PC-9 (cell line): ENCODE measurements at places on chromosomes 7 and 10. TPM values are rescaled to one million over a fixed set of nuclear protein-coding genes. Genes with fewer than 3 reads are reported as not detected.

GRCh38 chr10:31467791-31468535 is 148.9 kb downstream of the ZEB1 start:
- no peaks in the 10 kb centered on the region for H3K27me3 ChIP-seq
- peak; percentile 36 for DNase-seq
- no peaks in the 10 kb centered on the region for H3K4me1 ChIP-seq
- H3K36me3 ChIP-seq: no peaks in the 10 kb centered on the region

- H3K27ac ChIP-seq: no peak overlapping the region
- no peak for DNase-seq
- peaks cover 11% of the 10 kb centered on the region for H3K27me3 ChIP-seq
- H3K36me3 ChIP-seq: no peaks in the 10 kb centered on the region
Measured at GRCh38 chr10:22317771-22318565, 1.8 kb downstream of the COMMD3 start.

- H3K4me1 ChIP-seq: peaks cover 23% of the 10 kb centered on the region
- no peaks in the 10 kb centered on the region for H3K36me3 ChIP-seq
- no peak overlapping the region for H3K27ac ChIP-seq
Measured at GRCh38 chr10:43340619-43341018, 30.8 kb upstream of the FXYD4 start.

DNA sequence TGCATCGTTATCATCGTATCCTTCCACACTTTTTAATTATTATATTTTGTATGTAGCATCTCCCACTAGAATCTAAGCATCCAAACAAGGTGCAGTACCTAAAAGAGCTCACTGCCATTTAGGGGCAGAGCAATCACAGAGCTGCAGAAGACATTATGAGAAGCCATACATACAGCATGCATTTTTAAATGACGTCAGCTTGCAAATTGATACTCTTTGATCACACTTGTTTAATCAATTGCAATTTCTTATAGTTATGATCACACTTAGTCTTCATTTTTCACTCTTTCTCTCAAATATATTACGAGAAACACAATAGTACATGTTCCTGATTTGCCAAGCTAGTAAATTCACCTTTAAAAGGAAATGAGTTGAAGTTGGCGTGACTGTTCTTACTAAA is 753.3 kb upstream of the LRRN3 start:
- H3K4me1 ChIP-seq: no peaks in the 10 kb centered on the region
- no peak overlapping the region for H3K4me3 ChIP-seq
- no peaks in the 10 kb centered on the region for H3K27me3 ChIP-seq
- H3K36me3 ChIP-seq: no peaks in the 10 kb centered on the region
- no peak overlapping the region for H3K27ac ChIP-seq

DNA sequence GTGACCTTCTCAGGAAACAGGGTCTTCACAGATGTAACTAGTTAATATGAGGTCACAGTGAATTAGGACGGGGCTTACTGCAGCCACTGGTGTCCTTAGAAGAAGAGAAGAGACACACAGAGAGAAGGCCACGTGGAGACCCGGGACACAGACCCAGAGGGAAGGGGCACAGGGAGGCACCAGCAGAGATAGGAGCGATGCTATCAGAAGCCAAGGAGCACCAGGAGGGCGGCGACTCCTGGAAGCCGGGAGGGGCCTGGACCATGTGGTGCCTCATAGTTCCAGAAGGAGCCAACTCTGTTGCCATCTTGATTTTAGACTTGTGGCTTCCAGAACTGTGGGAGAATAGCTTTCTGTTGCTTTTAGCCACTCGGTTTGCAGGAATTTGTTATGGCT is 505.9 kb downstream of the TCERG1L start:
- DNase-seq: no peak
- no peak overlapping the region for H3K27ac ChIP-seq
- H3K4me3 ChIP-seq: no peak overlapping the region
- H3K4me1 ChIP-seq: no peaks in the 10 kb centered on the region

DNA sequence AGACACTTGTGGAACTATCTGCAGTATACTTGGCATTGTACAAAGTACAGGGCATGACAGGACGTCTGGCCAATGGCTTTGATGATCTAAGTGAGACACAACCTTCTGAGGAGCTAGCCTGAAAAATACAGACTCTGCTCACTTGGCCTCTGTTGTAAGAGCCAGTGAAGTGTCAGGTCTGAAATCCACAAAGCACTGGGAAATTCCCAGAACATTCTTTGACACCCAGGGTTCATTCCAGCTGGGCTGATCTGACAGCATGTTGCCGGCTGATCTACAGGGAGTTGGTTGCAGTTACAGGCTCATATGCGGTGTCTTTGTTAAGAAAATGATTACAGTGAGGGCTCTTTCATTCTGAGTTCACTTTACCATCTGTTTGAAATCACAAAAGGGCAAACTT is 354.6 kb downstream of the PHF14 start:
- H3K4me1 ChIP-seq: no peaks in the 10 kb centered on the region
- H3K27me3 ChIP-seq: no peaks in the 10 kb centered on the region
- no peaks in the 10 kb centered on the region for H3K36me3 ChIP-seq
- no peak for DNase-seq
- no peak overlapping the region for H3K4me3 ChIP-seq
- H3K27ac ChIP-seq: no peak overlapping the region

DNA sequence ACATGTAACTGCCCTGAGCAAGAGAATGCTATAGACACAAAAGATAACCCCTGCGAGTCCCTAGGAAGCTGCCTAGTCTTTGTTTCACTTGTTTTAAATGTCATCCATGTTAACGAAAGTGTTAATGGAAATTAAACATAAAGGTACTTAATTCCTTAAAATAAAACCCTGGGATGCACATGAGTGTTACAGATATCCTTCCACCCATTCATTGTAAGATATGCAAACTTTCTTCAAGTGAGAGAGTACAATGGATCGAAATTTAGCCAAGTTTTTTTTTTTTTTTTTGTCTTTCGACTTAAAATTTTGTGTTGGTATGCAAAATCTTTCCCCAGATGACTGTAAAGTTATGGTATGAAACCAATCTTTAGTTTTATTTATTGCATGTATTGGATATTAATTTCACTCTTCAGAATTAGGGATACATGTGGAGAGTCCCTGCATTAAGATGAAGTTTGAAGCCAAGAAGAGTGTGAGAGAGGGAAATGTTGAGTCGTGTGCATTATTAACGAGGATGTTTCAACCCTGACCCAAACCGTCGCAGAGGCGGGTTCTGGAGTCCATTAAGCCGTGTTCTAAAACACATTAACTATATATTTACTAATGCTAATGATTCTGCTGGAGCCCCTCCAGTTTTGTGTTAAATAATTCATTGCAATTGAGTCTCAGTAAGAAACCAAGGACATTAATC is 1.6 kb downstream of the CDK14 start:
- H3K4me1 ChIP-seq: peaks cover 8% of the 10 kb centered on the region; the same call in 1 of the 2 replicates
- no peak overlapping the region for H3K27ac ChIP-seq
- H3K27me3 ChIP-seq: peaks cover 24% of the 10 kb centered on the region
- H3K4me3 ChIP-seq: no peak overlapping the region
- DNase-seq: no peak
- H3K36me3 ChIP-seq: no peaks in the 10 kb centered on the region

DNA sequence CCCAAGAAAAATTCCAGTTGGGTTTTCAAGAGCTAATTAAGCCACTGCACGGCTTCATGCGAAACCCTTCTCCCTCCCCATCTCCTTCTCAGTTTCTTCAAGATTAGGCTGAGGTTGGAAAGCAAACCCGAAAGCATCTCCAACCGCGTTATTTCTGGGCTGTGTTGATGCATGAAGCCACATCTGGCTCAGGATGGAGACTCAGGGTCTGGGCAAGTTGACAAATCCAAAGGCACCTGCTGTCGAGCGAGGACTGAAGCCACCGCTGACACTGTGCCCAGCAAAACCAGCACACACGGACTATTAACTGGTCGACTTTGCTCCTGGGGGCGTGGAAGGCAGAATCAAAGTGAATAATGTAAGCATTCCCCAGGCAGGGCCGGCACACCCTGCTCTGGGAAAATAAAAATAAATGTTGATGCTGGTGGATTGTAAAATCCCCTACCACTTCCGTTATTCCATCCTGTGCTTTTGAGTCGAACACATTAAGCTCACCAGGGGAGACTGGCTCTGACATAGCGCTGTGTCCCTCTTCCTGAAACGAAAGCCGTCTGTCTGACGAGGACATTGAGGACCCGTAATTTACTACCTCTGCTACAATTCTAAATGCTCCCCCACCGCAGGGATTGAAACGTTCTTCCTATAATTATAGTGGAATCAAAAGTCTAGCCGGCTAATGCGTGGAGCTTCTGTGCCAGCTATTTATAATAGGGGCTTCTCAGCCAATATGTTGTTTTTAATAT is 269.8 kb downstream of the ADARB2 start:
- DNase-seq: no peak
- H3K4me3 ChIP-seq: no peak overlapping the region
- H3K27me3 ChIP-seq: peaks cover 51% of the 10 kb centered on the region
- no peak overlapping the region for H3K27ac ChIP-seq
- no peaks in the 10 kb centered on the region for H3K4me1 ChIP-seq

DNA sequence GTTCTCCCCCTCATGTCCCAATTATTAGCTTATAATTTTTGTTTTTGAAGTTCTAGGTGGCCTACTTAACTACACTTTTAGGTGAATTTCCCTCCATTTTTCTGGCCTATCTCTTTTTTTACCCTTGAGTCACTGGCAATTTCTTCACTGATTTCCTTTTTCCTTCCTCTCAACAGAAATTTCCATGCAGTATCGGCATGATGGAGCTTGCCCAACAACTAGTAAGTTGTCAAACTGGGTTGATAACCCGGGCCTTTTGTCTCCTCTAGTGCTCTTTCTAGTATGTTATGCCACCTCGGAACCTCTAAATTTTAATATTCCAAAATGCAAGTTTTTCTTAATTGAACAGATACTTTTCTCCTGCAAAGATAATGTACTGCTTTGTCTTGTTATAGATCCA is 147.1 kb downstream of the MLLT10 start:
- no peaks in the 10 kb centered on the region for H3K27me3 ChIP-seq
- no peaks in the 10 kb centered on the region for H3K4me1 ChIP-seq
- no peak overlapping the region for H3K4me3 ChIP-seq

GRCh38 chr10:50375051-50375452 is 123.7 kb upstream of the ASAH2 start:
- H3K27ac ChIP-seq: peak overlapping the region; percentile 85
- no peaks in the 10 kb centered on the region for H3K27me3 ChIP-seq
- H3K4me1 ChIP-seq: peaks cover 37% of the 10 kb centered on the region
- H3K4me3 ChIP-seq: no peak overlapping the region

GRCh38 chr10:119132521-119133345 is 28.8 kb downstream of the DENND10 start:
- H3K27ac ChIP-seq: no peak overlapping the region
- DNase-seq: no peak
- no peak overlapping the region for H3K4me3 ChIP-seq
- H3K27me3 ChIP-seq: no peaks in the 10 kb centered on the region

- no peak overlapping the region for H3K27ac ChIP-seq
- no peaks in the 10 kb centered on the region for H3K36me3 ChIP-seq
- H3K4me3 ChIP-seq: no peak overlapping the region
- DNase-seq: no peak
- H3K4me1 ChIP-seq: peaks cover 24% of the 10 kb centered on the region
Measured at GRCh38 chr7:76310102-76310957, 7.9 kb downstream of the HSPB1 start.

GRCh38 chr10:9681655-9682054 is 1336.0 kb upstream of the CELF2 start:
- DNase-seq: no peak
- no peak overlapping the region for H3K27ac ChIP-seq
- H3K36me3 ChIP-seq: no peaks in the 10 kb centered on the region
- H3K4me3 ChIP-seq: no peak overlapping the region
- H3K27me3 ChIP-seq: 0 out of 2 replicates have a peak, but pooled peaks cover 9% of the 10 kb centered on the region

GRCh38 chr7:155674556-155674955 is 30.1 kb downstream of the RBM33 start:
- no peaks in the 10 kb centered on the region for H3K4me1 ChIP-seq
- H3K27ac ChIP-seq: no peak overlapping the region
- H3K4me3 ChIP-seq: no peak overlapping the region
- no peaks in the 10 kb centered on the region for H3K27me3 ChIP-seq

DNA sequence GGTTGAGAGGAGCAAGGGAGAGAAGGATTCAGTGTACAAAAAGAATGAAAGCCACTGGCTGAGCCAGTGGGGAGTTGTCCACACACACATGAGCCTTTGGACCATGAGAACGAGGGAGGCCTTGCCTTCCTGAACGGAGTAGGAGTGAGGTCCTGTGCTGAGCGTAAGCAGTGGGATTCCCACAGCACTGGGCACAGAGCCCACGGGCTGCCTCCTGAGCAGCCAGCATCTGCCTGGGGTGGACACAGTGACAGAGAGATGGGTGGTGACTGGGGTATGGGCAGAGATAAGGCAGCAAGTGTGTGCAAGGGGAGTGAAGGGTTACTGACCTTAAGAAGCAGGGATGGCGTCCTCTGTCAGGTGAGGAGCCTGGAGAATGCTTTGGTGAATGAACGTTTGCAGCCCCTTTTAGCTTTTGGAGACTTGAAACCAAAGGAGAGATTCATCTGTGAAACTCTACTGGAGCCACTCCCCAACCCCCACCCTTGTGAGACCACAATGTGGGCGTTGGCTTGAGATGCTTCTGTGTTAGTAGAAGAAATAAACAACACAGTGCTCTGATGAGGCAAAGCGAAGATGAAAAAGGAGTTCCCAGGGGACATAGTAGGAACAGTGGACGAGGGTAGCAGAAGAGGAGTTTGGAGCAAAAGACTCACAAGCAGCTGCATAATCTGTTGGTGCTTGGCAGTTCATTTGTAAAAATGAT is 56.5 kb downstream of the FIGNL1 start:
- H3K4me3 ChIP-seq: no peak overlapping the region
- no peaks in the 10 kb centered on the region for H3K4me1 ChIP-seq
- no peak overlapping the region for H3K27ac ChIP-seq
- peaks cover 96% of the 10 kb centered on the region for H3K27me3 ChIP-seq
- no peaks in the 10 kb centered on the region for H3K36me3 ChIP-seq

DNA sequence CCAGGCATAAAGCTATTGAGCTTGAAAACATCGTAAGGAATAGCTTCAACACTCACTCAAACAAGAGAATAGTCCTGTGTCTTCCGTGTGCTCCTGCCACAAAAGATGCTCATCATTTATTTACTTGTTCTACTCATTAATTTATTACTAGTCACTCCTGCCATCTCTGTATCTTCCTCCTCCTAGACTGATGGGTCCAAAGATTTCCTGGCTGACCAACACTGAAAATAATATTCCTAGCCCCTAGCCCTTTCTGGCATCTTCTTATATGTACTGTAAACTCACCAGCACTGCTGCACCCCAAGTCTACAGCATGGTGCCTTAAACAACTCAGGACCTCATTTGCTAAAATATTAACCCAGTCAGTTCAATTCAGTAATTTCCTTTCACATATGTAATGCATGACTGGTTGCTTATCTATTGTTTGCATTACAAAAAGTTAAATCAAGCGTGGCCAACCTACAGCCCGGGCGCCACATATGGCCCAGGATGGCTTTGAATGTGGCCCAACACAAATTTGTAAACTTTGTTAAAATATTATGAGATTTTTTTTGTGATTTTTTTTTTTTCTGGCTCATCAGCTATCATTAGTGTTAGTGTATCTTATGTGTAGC is 86.7 kb upstream of the GSDME start:
- peaks cover 17% of the 10 kb centered on the region for H3K36me3 ChIP-seq
- no peak overlapping the region for H3K4me3 ChIP-seq
- no peak for DNase-seq
- H3K4me1 ChIP-seq: no peaks in the 10 kb centered on the region

LOXL4 gene
- 2.5 and 3.5 TPM in 2 replicates for total RNA-seq

CLIP2 gene
- total RNA-seq: 37.9 and 48.0 TPM in 2 replicates

ACTL6B gene
- total RNA-seq: not detected in 2 replicates

PARG gene
- 38.8 and 39.0 TPM in 2 replicates for total RNA-seq

HTRA1 gene
- total RNA-seq: 14.9 and 18.0 TPM in 2 replicates

C7orf33 gene
- total RNA-seq: not detected in 2 replicates
